ENCODE measurements at places on chromosomes 7 and 10.

DNA sequence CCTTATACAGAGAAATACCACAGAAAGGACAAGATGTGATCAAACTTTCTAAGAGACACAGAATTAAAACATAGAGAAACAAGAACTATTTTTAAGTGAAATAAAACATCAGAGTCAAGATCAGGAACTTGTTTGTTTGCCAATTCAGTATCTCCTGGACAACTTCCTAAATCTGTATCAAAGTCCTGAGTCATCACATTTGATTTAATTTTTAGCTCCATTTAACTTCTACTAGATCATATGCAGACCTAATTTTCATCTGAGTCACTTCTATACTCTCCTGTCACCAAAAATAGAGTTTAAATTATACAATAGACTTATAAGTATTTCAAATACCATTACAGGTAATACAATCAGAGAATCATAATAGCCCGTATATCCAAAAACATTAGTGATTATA, 268.1 kb downstream of the PRKG1 start:
- no peak for ATAC-seq

- ATAC-seq: no peak
Observed at GRCh38 chr10:132115732-132116131, 50.0 kb downstream of the JAKMIP3 start.

GRCh38 chr7:13839063-13839462, 150.4 kb downstream of the ETV1 start:
- no peak for ATAC-seq

DNA sequence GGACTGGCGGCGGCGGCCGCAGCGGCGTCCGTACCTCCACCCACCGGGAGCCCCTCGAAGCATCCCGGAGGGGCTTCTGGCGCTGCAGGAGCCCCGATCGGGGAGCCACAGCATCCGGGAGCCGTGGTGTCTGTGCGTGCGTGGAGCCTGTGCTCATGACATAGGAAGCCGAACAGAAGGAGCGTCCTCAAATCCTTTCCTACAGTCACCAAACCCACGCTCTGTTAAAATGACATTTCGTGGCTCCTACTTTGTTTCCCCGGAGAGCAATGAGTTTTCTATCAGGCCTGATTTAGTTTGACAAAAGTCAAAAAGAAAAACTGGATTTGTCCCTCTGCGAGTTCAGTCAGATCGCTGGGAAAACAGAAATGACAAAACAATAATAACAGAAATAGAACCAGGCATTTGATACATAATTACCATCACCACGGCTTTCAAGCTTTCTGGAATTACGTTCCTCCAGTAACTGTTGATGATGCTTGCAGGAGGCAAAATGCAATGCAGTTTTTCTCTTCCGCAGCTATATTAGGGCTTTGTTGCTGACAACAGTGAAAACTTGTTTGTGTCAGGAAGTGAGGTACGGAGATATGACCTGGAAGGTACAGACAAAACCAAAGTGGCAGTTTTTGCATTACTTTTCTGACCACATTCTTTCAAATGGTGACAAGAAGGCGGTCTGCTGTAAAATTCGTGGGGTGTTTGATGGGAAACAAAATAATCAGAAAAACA, 219.3 kb upstream of the MKLN1 start:
- ATAC-seq: peak; percentile 40

GRCh38 chr10:86960003-86960862, 1.8 kb downstream of the SNCG start:
- ATAC-seq: peak; percentile 91

DNA sequence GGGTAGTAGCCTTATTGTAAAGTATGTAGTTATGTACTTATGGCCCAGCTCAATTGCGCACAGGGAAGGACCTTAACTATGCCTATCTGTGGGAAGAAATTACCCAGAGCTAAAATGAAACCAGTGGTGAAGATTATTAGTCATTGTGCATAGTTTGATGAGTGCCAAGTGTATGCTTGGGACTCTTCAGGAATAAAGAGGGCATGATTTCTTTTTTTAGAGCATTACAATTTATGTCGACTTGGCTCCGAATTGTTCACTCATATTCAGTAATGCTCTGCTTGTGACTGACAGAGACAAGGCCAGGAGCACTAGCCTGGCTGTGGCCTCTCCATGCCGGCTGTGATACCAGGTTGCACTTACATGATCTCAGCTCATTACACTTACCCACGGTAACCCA, 269.5 kb downstream of the TRIL start:
- ATAC-seq: no peak

- ATAC-seq: no peak
Observed at GRCh38 chr7:153912211-153912610, 140.0 kb upstream of the DPP6 start.

- no peak for ATAC-seq
Observed at GRCh38 chr7:28701731-28702130, 256.4 kb downstream of the TRIL start.

GRCh38 chr10:89203237-89203636, 3.9 kb downstream of the CH25H start:
- ATAC-seq: no peak

DNA sequence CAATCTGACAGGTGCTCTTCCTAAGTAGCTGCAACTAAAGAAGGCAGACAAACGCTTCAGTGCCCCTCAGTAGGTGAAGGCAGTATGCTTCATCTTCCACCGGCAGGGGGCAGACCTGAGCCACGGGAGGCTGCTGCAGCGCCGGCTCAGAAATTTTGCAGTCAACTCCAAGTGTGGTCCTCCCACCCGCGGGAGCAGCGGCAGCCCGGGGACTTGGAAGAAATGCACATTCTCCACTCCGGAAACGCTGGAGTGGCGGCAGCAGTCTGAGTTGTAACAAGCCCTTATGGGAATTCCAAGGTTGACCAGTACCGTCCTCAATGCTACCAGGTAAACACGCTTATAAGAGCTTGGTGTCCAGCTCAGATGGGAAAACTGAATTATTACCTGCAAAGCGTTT, 3.4 kb downstream of the IGFBP3 start:
- ATAC-seq: peak; percentile 30

- no peak for ATAC-seq
Observed at GRCh38 chr7:82263920-82264782, 179.4 kb downstream of the CACNA2D1 start.

DNA sequence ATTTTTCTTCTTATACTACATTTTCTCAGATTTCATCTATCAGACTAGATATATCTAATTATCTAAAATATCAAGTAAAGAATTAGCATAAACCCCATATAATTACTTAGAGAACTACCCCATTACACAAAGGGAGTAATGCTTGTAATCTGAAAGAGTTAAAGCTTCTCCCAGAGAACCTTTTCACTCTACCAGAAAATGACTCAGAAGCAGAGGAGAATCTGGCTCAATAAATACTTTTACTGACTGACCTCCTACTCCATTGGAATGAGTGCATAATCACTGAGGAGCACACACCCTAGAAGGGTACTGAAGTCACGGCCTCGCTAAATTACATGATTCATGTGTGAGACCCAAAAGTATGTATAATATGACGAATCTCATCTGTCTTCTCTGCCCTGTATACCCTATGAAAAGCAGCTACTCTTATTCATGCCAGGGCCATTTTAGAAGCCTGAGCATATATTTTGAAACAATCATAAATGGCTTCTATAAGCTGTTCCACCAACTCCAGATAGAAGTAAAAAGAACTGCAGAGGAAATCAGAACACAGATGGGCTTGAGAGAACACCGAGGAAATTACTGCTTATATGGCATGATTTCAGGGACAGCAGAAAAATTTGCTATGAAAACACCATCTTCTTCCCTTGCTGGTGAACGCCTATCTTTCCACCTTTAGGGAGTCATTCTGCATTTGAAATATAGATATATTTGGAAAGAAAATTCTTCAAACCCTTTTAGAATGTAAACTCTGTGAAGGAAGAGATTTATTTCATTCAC, 32.7 kb downstream of the DNMBP start:
- no peak for ATAC-seq

DNA sequence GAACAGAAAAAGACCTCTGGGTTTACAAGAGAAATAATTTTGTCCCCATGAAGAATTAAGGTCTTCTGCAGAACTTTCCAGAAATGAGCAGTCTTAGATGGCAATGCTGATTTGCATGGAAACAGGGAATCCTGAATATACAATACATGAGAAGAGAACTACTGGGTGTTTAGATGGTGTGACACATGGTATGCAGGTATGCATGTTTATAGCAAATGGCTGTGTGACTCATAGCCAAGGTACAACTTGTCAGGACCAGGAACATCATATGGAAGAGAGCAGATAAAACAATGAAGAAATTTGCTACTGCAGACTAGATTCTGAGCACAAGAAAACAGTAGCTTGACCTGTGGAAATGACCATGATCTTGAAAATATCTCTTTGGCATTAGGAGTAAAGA, 907.8 kb downstream of the GATA3 start:
- no peak for ATAC-seq

DNA sequence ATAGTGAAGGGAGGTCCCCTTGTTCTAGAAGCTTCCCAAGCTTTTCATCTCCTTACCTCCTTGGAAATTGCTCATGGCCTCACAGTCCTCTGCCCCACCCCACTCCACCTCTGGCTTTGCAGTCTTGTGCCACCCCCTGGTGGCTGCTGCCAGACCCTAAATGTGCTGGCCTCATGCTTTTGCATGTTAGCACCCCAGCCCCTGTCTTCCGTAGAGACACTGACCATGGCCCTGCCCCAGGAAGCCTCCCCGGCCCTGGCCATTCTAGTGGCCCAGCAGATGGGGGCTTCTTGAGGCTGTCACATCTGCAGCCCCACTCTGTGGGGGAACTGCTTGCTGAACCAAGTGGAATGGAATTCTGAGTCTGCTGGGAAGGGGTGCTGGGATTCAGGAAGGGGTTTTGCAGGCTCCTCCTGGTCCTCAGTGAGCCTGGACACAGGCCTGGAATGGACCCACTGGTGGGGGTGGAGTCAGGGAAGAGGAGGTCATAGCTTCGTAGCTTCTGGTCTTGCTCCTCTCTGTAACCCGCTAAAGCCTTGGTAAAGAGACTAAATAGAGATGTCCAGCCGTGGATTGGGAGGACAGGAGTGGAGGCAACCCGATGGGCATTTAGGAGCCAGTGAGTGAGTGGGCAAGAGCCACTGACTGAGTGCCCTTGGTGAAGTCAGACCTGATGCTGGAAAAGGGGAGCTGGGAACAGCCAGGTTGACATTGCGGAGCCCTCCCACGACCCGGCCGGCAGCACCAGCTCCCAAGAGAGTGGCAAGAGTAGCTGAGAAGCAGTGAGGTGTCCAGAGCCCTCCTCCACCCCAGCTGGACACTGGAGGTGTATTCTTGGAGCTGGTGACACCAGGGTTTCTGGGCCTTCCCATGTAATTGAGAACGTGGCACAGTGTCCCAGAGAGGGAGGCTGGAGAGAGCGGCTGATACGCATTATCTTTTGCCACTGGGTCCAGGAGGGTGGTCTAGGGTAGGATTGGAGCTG, 20.9 kb downstream of the RAMP3 start:
- ATAC-seq: no peak

GRCh38 chr7:38107486-38107893, 70.6 kb upstream of the STARD3NL start:
- peak; percentile 81 for ATAC-seq

GRCh38 chr10:14543904-14544210, 213.1 kb upstream of the FRMD4A start:
- peak; percentile 42 for ATAC-seq

DNA sequence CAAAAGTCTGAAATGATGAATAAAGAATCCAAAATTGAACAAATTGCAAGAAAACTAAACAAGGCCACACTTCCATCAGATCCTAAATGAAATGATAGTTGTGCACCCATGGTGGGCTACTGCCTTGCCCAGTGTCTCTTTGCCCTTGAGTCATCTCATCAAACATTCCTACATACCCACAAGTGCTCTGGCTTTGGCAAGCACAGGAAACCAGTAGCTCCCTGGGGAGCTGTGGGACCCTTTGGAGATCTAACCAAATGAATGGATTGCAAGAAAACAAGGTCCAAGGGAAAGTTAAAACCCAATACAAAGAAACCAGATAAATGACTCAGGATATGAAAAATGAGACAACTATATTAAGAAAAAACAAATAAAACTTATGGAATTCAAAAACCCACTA, 129.8 kb upstream of the TMEM229A start:
- ATAC-seq: no peak

Data from activated T-helper 17 cell treated with anti-CD3 and anti-CD28 coated beads, Interleukin-2, amount 50 U/mL, for 72 hours (primary cell).